NCI-H82 (cell line): ENCODE measurements at places on chromosomes 16 and 17.
A peak's percentile ranks its signal among the peaks of the same experiment; 100 is the strongest.

DNA sequence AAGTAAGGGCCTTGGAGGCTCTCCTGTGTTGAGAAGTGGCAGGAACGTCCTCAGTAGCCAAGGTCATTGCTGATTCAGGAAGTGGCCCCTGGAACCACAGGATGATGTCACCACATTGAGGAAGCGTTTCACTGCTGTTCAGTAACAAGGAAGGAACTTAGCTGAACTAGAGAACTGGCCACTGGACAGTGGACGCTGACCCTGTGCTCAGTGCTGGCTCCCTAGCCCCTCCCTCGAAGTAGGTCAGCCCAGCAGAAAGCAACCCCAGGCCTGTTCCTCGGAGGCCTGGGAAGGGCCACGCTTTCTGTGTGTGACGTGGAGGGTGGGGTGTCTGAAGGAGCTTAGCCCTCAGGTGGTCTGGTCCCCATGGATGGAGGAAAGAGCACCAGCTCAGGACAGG is 58.3 kb downstream of the B9D1 start:
- DNase-seq = no peak

- no peak for DNase-seq
Measured at GRCh38 chr16:17431012-17431411, 39.7 kb downstream of the XYLT1 start.

- no peak for DNase-seq
Measured at GRCh38 chr17:18250708-18251107, 7.8 kb downstream of the FLII start.

DNA sequence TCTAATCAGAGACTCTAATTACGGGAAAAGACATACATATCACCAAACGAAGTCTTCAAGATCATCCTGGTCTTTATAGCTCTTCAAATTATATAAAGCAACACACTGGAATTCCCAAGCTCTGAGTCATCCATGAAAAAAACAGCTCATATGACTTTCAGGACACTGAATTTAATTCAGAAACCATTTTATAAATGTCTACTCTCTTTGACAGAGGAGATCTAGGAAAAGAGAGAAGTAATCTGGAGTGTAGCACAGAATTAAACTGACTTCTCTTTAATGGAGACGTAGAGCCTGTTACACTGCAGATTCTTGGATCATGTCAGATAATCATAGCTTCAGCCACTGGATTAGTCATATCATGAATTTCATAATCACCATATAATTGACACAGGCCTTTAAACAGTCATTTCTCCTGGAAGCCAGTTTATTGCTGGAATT is 86.8 kb upstream of the WSB1 start:
- no peak for DNase-seq

DNA sequence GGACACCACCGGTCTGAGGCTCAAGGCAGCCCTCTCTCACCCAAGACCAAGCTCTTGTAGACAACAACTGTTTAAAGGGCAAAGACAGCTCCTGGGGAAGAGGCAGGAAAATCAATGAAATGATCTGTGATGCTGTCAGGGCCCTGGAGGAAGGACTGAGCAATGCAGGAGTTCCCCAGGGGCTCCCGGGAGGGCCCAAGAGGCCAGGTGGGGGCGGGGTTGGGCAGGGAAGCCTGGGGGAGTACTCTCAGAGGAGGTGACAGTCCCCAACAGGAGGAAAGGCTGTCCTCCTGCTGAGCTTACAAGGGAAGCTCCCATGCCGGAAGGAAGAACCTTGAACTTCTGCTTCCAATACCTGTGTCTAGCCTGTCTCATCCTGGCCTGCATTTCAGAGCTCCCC is 8.3 kb upstream of the NOS2 start:
- no peak for DNase-seq

GRCh38 chr17:64155751-64156544 is 26.0 kb upstream of the ERN1 start:
- DNase-seq = no peak

GRCh38 chr17:27818401-27819105 is 18.2 kb upstream of the NOS2 start:
- DNase-seq = no peak

DNA sequence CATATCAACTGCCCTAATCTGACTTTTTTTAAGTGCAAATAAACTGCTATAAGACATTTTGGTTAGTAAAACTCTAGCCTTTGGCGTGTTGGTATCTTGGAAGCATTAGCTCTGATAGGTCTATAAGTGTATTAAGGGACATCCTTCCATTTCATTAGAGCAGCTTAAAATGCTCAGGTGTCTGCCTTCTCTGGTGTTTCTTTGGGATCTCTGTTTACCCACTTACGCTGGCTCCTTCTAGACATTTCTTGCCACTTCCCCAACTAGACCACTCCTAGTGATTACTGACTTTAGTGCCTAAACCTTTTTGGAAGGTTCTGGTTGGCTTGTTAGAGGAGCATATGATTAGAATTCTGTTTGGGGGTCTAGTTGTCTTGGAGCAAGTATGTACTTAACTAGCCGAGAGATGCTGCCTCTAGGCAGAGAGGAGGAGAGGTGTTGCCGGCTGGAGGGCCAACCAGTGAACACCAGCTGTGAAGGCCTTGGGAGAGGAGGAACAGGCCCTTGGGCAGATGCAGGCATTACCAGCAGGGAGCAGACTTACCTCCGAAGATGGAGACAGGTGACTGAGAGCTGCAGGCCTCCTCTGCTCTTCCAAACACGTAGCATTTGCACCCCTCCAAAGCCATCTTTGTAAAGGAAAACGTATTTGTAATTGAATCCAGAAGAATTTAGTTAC is 15.2 kb upstream of the CLEC18C start:
- DNase-seq = no peak

DNA sequence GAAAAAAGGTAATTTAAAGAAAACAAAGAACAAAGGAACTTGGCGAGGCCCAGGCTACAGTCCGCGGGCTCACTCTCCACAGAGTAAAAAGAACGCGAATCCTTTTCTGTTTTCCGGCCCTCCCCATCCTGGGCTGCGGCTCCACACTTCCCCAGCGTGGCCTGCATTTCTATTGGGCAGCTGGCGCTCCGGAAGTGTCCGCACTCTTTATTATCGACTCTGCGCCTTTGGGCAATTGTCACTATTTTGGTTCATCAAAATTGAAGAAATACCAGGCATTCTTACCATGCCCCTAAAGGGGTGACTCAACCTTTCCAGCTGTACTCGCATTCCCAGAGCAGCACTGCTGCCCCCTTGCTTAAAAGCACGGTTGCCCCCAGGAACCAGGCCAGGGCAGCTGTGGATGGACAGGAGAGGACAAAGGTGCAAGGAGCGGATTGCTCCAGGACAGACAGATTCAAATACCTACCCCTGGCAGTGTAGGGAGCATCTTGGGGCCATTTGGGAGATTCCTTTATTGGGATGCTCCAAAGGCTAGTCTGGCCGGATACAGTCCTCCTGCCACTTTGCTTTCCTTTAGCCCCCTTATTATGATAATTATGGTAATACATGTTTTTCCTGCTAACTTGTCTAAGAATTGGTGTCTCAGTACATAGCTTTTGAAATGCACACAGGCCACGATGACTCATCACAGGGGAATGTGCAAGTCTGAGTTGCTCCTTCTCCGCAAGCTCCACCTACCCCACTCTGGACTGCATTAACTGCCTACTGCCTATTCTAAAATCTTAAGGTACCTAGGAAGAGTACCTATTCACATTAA is 985 bp upstream of the SLFN12 start:
- DNase-seq = no peak

- no peak for DNase-seq
Measured at GRCh38 chr17:50190293-50190602, 11.2 kb downstream of the COL1A1 start.

- no peak for DNase-seq
Measured at GRCh38 chr17:6507535-6507934, 48.8 kb downstream of the PITPNM3 start.

DNA sequence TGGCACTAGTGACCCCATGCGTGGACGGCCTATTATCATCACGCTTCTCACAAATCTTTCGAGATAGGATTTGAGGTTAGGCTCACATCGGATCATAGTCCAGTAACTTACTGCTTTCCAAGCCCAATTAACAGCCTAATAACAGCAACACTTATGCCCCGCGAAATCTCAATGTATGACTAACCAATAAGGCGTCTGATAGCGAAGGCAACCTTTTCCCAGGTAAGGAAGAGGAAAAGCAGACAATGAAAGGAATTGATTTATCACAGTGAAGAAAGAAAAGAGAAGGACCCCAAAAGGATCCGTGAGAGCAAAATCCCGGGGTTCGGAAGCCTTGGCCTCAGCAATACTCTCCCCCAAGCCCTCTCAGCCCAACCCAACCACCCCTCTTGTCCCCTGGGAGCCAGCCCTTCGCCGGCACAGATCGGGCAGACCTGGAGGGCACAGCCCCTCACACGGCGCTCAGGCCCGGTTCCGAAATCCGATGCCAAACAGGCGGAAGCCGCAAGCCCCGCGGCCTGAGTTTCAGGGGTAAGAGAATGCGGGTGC is 534 bp downstream of the GPATCH8 start:
- DNase-seq = peak; percentile 69

DNA sequence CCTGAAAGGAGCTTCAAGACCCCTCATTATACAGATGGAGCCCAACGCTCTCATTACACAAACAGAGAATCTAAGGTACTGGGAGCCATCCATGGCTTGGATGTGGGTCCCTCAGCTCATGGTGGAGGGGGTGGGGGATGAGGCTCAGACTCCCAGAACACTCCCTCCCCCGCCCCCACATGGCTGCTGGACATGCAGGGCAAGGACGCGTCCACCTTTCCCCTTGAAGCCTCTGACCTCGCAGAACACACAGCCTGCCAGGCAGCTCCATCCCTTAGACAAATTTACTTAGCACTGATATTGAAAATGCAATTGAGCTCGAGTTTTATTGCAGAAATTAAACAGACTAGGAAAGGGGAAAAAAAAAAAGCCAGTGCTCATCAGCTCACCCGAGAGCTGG is 203.9 kb downstream of the ZNF423 start:
- no peak for DNase-seq

DNA sequence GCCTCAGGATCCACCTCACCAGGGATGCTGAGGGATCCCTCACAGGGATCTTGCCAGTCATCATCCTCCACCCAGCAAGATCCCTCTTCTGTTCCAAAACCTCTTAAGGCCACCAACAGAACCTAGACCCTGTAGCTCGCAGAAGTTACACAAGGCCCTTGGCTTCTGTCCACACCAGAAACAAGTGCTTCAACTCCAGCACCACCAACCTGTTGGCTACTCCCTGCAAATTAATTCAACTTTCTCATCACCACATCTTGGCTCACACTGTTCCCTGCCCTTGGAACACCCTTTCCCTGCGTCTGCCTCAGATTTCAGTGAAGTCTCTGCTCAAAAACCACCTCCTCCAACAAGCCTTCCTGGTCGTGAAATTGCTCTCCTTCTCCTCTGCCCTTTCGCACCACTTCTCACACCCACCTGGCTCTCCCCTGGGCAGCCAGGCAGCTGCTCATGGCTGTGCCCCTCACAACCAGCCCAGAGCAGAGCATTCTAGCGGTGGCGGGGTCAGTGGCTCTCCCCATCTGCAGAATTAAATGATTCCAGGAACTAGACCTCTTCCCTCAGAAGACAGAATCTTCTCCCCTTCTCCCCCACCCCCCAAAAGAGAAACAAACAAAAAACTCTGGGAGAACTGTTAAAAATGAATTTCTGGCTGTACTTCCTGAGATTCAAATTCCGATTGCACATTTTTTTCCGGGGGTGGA is 1.8 kb downstream of the PLLP start:
- DNase-seq = no peak

- DNase-seq = peak; percentile 51
Measured at GRCh38 chr16:85428168-85428898, 184.8 kb upstream of the GSE1 start.

DNA sequence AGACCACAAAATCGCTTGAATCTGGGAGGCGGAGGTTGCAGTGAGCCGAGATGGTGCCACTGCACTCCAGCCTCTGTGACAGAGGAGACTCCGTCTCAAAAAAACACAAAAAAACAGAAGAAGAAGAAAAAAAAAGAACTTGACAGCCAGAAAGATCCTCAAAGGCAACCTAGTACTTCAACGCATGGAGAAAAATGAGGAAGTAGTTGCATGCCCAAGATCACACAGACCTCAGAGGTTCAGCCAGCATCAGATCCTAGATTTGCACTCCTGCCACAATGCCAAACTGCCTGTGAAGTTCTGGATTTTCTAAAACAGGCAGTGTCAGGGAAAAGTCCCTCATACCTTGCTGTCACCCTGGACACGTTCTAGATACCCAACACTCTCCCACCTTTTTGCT is 1.5 kb downstream of the ATPAF2 start:
- DNase-seq = no peak

DNA sequence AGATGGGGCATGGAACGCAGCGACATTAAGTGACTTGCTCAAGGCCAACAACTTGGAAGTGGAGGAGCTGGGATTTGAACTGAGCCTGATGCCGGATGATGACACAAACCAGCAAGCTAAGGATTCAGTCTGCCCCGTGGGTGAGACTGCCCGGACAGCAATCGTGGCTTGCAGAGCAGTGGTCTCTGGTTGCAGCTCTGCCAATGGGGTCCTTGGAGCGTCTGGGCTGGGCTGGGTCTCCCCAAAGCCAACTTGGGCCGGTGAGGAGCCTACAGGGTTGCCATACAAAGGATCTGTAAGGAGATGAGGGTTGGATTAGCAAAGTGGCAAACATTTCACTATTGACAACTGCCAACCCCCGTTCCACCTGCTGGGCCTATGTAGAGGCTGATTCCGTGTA is 2.6 kb upstream of the CRISPLD2 start:
- no peak for DNase-seq

- DNase-seq = no peak
Measured at GRCh38 chr16:72287649-72288048, 115.7 kb upstream of the PMFBP1 start.

DNA sequence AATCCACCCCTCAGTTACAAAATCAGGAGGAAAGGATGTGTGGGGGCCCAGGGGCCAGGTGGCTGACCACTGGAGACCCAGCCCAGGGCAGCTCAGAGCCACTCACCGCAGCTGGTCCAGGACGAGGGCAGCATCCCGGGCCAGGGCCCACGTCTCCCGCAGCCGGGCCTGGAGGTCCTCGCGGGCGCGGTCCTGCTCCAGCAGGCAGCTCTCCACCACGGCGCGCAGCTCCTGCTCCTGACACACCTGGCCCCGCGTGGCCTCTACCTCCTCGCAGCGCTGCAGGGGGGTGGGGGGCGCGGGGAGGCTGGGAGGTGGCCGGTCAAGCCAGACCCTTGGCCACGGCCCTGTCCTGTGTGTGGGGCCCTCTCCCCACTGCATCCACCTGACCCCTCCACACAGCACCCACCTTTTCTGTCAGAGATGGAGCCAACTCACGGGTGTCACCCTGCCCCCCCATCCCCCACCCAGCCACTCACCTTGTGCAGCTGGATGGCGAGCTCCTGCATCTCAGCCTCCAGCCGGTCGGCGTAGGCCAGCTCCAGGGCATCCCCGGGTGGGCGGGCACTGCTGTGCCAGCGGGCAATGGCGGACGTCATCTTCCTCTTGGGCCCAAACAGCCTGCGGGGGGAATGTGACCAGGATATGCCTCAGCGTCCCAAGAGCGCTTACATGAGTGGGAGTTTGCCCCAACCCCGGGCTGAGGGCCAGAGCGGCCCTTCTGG is 5.1 kb downstream of the NUDT16L1 start:
- no peak for DNase-seq

- DNase-seq = no peak
Measured at GRCh38 chr16:53065461-53066061, 10.8 kb downstream of the CHD9 start.
